ENCODE measurements at places on chromosomes 2 and 18. TPM values are rescaled to one million over a fixed set of nuclear protein-coding genes. Genes with fewer than 3 reads are reported as not detected.

Gene RNF138
- total RNA-seq, result 34.9 TPM

DNA sequence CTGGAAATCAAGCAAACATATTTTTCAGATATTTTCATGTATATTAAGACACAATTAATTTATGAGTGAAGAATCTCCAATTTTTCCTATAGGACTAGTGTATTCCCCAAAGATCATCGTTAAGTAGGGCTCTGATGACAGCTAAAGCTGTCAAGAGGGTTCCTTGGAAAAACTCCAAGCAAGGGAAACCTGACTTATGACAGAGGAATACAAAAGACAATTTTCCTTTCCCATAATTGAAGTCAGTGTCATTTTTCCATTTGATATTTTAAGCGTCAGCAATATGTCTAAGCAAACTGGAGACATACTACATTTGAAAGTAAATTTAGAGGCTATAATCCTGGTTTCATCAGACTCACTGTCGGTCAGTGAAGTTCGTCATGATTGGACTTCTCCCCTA is 36.1 kb downstream of the RIT2 start:
- H3K27ac ChIP-seq, result no peak overlapping the region
- no peak overlapping the region for H3K4me3 ChIP-seq
- DNase-seq, result no peak
- no peaks in the 10 kb centered on the region for H3K27me3 ChIP-seq

DNA sequence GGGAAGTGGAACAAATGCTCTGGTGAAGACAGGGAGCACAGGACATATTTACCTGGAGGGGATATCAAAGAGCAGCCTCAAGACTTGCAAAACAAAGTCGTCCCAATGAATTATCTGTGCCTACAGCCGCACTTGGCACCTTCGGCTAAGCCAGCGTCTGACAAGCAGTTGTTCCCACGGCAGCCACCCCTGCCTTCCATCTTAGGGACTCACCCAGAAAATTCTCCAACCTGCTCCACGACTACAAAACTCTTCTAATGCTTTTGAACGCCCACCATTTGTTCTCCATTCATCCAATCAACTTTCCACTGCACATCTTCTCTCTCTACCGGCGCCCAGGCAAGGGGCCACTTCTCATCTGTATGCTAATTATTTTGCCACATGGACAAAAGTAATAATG is 7.0 kb downstream of the MYT1L start:
- peaks cover 52% of the 10 kb centered on the region for H3K27me3 ChIP-seq
- H3K36me3 ChIP-seq, result no peaks in the 10 kb centered on the region
- DNase-seq, result no peak
- no peak overlapping the region for H3K27ac ChIP-seq
- H3K4me3 ChIP-seq, result no peak overlapping the region

GRCh38 chr2:178859730-178860129 is 52.5 kb upstream of the TTN start:
- DNase-seq, result no peak
- no peaks in the 10 kb centered on the region for H3K27me3 ChIP-seq

GRCh38 chr18:45667056-45667736 is 51.9 kb downstream of the SLC14A2 start:
- H3K36me3 ChIP-seq, result no peaks in the 10 kb centered on the region
- no peak overlapping the region for H3K27ac ChIP-seq
- H3K4me1 ChIP-seq, result peaks cover 22% of the 10 kb centered on the region
- no peak overlapping the region for H3K4me3 ChIP-seq
- no peak for DNase-seq

GRCh38 chr2:45567974-45568789 is 42.9 kb downstream of the SRBD1 start:
- H3K4me3 ChIP-seq, result no peak overlapping the region
- no peak for DNase-seq
- no peaks in the 10 kb centered on the region for H3K27me3 ChIP-seq
- H3K27ac ChIP-seq, result peak overlapping the region; percentile 1
- peaks cover 26% of the 10 kb centered on the region for H3K36me3 ChIP-seq

DNA sequence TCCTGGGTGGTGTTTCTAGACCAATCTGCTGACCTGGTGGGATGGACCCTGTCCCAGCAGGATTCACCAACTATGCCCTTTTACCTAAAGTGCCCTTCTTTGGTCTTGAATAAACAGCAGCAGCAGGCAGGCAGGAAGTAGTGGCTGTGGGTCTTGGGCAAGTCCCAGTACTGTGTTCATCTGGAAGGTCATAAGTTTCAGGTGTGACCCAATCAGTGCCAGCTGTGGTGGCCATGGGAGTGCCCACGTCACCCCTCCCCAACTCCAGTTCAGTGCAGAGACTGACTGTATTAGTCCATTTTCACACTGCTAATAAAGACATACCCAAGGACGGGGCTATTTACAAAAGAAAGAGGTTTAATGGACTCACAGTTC is 148.3 kb upstream of the SRD5A2 start:
- H3K27me3 ChIP-seq, result peaks cover 3% of the 10 kb centered on the region
- DNase-seq, result no peak
- H3K4me1 ChIP-seq, result no peaks in the 10 kb centered on the region
- no peak overlapping the region for H3K27ac ChIP-seq

- no peak overlapping the region for H3K27ac ChIP-seq
- H3K27me3 ChIP-seq, result no peaks in the 10 kb centered on the region
- no peak overlapping the region for H3K4me3 ChIP-seq
- H3K4me1 ChIP-seq, result no peaks in the 10 kb centered on the region
- no peak for DNase-seq
- H3K36me3 ChIP-seq, result no peaks in the 10 kb centered on the region
These were observed 61.4 kb upstream of the LYPD1 start for GRCh38 chr2:132731441-132731840.
